T-helper 17 cell (primary cell): ENCODE measurements at places on chromosomes 2 and 18. TPM values are rescaled to one million over a fixed set of nuclear protein-coding genes. Genes with fewer than 3 reads are reported as not detected.

The ATG16L1 gene
- total RNA-seq = 87.3 TPM

The ST8SIA5 gene
- total RNA-seq = not detected

The ST6GAL2 gene
- total RNA-seq = 0.17 TPM

The ACTR1B gene
- total RNA-seq = 90.9 TPM

The UGT1A10 gene
- total RNA-seq = not detected

The CCBE1 gene
- not detected for total RNA-seq

The SPHKAP gene
- not detected for total RNA-seq

The SCG2 gene
- total RNA-seq = not detected

The PROM2 gene
- total RNA-seq = 0.77 TPM

The EMILIN1 gene
- total RNA-seq = 1.7 TPM

The ABCB11 gene
- total RNA-seq = not detected

The SLC19A3 gene
- not detected for total RNA-seq

The PLCL1 gene
- total RNA-seq = 24.9 TPM

The LYPD1 gene
- not detected for total RNA-seq

The MYO5B gene
- not detected for total RNA-seq

The C2orf72 gene
- not detected for total RNA-seq

- no peak for DNase-seq
Observed at GRCh38 chr2:53347269-53347668, 420.3 kb upstream of the CHAC2 start.

- DNase-seq = no peak
Observed at GRCh38 chr2:152930501-152930900, 212.1 kb downstream of the ARL6IP6 start.

DNA sequence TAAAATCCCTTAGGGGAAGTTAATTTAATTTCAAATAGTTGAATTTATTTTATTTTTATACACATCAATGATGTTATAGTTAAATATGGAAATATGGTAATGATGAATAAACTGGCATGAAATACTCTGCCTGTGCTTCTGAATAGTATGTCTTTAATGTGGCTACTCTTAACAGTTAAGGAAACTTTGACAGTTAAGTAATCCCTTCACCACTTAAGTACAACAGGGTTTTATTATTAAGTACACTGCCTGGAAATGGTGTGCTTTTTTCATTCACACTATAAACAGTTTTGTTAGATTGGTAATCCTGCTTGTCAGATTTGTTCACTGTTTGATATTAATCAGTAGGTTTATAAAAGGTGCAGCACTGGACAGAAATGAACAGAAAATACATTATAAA is 412.0 kb upstream of the ZEB2 start:
- DNase-seq = no peak

DNA sequence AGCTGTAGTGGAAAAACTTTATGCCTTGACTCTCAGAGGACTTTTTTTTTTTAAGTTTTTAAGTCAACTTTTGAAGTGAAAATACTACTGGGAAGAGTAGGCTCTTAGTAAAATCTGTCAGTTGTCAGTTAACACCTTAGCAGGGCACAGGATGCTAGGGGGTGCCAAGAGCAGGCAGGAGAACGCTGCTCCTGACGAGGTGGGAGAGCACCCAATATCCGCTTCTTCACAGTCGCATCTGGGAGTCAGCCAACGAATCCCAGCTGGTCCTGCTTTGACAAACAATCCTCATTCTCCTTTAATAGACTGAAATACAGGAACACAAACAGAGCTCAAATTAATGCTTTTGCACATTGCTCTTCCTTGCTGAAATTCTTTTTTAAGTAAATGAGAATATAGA is 709.5 kb upstream of the ACVR2A start:
- DNase-seq = no peak

GRCh38 chr18:48445540-48445939 is 36.4 kb upstream of the ZBTB7C start:
- peak; percentile 64 for DNase-seq

DNA sequence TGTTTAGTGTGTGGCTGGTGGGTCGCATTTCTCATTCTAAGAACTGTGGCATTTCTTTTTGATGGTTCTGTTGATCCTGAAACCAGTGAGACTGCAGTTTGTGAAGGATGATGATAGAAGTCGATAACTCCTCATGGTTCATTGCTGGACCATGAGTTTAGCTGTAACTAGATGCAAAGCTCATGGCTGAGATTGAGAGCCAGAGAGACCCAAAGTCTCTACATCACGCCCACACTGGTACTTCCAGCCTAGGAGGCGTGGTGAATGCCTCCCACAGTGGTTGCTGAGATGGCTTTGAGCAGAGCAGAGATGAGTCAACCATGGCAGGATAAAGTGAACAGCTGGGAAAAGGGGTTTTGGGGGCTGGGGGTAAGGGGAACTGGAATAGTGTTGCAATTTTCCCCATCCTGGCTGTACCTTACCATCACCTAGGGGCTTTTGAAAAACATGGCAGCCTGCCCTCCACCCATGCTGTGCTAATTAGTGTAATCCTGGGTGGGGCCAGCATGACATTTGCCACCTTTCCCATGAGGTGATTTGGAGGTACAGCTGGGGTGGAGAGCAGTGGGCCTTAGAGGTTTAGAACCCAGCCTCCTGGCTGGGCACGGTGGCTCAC is 24.1 kb downstream of the INPP4A start:
- no peak for DNase-seq

GRCh38 chr2:48461721-48462120 is 68.2 kb upstream of the STON1 start:
- DNase-seq = no peak

- DNase-seq = no peak
Observed at GRCh38 chr2:229795058-229795457, 80.7 kb upstream of the DNER start.

DNA sequence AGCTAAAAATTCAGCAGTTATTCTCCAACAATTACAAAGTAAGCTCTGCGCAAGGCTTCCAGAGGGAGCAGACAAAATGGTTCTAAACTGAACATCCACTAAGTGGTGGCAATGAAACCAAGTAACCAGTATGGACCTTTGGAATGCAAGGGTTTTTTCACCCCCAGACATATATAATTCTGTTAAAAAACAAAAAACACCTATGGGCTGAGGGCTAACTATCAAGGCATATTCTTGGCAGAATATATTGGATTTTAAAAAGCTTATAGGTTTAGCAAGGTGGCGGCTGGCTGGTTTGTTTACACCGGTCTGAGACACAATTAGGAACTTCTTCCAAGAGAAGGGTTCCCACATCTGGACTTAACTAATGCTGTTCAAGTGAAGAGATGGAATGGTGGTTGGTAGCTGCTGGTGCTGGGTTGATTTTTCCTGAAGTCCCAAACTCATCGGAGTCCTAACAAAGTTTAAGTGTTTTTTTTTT is 2.8 kb downstream of the ZFP36L2 start:
- DNase-seq = no peak

GRCh38 chr2:174870787-174871186 is 106.5 kb upstream of the CHRNA1 start:
- no peak for DNase-seq

DNA sequence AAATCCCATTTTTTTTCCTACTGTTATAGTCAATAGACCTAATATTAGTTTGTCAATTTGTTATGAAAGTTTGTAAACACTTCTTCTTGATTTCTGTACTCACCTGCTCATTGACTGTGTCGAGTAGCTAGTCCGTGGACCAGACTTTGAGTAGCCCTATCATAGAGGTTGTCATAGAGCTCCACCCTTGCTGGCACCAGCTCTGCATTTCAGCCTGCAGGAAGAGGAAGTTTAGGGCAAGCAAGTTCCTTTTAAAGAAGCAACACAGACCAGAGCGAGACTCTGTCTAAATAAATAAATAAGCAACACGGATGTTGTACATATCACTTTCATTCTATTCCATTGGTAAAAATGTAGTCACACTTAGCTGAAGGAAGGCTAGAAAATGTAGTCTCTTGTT is 74.0 kb downstream of the MCFD2 start:
- no peak for DNase-seq

GRCh38 chr2:216839688-216840087 is 20.2 kb downstream of the TNP1 start:
- DNase-seq = no peak

DNA sequence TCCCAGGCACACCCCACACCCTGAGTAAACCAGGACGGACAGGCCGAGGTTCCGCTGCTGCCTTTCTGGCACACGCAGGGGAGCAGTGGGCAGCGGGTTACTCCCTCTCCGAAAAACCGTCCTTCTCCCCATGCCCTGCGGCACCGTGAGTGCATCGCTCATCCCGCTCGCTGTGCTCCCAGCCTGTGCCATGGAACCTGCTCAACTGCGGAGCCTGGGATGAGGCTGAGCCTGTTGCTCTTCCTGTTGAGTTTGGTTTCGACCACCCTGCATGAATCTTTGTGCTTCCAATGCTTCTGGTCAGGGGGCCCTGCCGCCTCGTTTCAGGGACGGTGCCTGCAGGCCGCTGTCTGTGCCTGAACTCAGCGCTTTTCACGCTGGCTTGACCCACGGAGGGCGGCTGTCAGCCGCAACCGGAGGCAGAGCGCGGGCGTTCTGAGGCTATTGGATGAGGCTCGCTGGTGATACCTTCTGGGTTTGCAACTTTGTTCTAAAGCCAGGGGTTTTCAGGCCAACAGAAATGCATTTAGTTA is 106.7 kb downstream of the MBP start:
- DNase-seq = no peak

- no peak for DNase-seq
Observed at GRCh38 chr2:71461304-71461671, 7.9 kb downstream of the DYSF start.

- no peak for DNase-seq
Observed at GRCh38 chr18:65659312-65659711, 91.5 kb upstream of the CDH7 start.

DNA sequence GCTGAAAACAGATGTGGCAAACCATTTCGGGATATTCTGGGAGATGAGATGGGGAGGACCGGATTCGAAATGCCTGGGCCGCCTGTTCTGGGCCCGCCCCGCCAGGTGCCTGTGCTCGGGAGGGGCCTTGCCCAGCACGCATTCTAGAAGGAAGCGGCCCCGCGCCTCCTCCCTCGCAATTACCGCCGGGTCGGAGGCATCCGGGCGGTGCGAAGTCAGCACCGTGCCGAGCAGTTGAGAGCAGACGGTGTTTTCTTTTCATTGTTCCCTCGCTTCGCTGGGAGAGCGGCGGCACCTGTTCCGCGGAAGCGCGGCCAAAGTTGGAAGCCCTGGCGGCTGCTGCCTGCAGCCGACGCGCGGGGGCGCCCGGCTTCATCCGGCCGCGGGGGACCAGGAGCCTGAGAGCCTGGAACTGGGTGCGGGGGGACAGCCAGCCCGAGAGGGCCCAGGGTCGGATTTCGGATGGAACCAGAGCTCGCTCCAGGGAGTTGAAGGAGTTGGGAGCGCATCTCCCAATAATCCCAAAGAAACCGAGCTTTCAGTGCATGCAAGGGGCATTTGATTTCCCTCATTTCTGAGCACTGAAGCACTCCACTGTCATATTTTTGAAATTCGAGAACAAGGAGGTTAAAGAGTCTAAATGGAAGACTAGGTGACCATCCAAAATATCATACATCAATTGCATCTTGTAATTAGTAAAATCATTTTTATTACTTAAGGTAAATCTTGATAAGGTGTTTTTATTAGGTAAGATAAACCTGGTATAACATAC is 241.8 kb upstream of the RAB12 start:
- DNase-seq = no peak

- no peak for DNase-seq
Observed at GRCh38 chr2:236646871-236647270, 77.2 kb downstream of the ACKR3 start.

- DNase-seq = no peak
Observed at GRCh38 chr2:132384491-132385151, 32.0 kb upstream of the GPR39 start.

- no peak for DNase-seq
Observed at GRCh38 chr2:211367711-211368110, 811.3 kb downstream of the CPS1 start.

DNA sequence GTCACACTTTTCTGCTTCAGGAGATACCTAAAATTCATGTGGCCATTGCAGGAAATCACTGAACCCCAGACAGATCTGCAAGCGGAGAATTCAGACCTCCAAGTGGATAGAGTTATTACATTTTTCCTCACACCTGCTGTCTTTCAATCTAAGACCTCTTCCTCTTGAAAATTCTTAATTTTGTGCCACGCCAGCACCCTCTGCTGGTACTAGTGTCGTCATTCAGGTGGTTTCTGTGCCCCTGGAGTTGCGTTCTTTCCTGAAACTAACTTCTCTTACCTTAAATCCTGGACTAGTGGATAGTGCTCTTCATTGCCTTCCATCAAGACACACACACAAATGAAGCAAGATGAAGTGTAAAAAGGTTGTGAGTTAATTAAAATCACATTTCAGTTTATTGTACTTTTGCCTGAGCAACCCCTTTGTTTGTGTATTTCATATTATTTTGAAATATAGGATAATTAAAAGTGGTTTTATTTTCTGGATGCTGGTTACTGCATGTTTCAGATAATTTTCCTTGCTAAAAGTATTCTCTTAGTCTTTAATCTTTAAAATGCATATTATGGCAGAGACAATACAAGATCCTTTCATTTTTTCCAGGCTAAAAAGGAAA is 1.6 kb upstream of the DNER start:
- no peak for DNase-seq

DNA sequence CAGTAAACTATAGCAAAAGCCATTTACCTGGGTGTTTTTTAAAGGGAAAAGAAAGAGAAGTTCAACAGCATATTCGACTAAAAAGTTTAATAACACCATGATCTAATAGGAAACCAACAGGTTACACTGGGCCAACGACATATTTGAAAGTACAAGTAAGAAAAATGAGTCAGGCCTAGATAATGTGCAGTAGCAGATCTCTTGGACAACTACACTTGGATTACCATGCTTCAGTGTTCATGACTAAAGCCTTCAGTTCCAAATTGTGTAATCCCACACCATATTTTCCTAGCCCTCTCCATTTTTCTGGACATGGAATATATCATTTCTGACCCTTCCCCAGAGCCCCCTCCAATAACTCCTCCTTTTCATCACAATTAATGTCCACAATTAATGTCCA is 39.1 kb upstream of the FIGN start:
- DNase-seq = no peak

DNA sequence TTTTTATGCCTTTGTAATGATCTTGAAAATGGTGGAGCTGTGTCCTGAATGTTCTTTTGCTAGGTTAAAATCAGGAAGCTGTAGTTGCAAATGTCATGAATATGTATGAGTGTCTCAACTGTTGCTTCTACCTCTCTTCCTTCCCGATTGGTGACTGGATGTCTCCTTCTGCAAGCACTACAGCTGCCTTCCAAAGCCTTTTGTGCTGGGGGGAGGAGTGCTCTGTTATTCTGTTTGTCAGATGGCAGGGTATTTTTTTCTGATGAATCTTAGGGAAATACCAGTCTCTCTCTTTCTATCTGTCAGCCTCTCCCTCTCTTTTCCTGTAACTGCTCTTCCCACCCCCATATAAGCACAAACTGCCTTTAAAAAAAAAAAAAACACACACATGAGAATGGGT is 1396.3 kb upstream of the CELF4 start:
- no peak for DNase-seq
